ENCODE measurements at places on chromosomes 16 and 17. TPM values are rescaled to one million over a fixed set of nuclear protein-coding genes. Genes with fewer than 3 reads are reported as not detected.
A peak's percentile ranks its signal among the peaks of the same experiment; 100 is the strongest.

Gene TEKT1
- not detected for total RNA-seq

Gene SLC16A13
- total RNA-seq = 15.8 TPM

Gene CSH1
- 1.6 TPM for total RNA-seq

Gene TMEM235
- 0.29 TPM for total RNA-seq

Gene IFT20
- total RNA-seq = 34.3 TPM

Gene REXO5
- 10.2 TPM for total RNA-seq

Gene KRTAP2-1
- total RNA-seq = not detected

Gene GSDMA
- total RNA-seq = not detected

Gene NOD2
- total RNA-seq = 0.33 TPM

Gene SCGB1C2
- not detected for total RNA-seq

Gene HSPB9
- not detected for total RNA-seq

Gene TBCD
- 107 TPM for total RNA-seq

Gene CRYBA1
- total RNA-seq = not detected

Gene TM4SF5
- not detected for total RNA-seq

Gene ABCC11
- 0.77 TPM for total RNA-seq

Gene SOX15
- total RNA-seq = 6.9 TPM

Gene HOXB5
- not detected for total RNA-seq

Gene AOC3
- 2.0 TPM for total RNA-seq

Gene PERCC1
- 1.1 TPM for total RNA-seq

- DNase-seq = no peak
Observed at GRCh38 chr17:57357392-57357784, 101.1 kb downstream of the MSI2 start.

DNA sequence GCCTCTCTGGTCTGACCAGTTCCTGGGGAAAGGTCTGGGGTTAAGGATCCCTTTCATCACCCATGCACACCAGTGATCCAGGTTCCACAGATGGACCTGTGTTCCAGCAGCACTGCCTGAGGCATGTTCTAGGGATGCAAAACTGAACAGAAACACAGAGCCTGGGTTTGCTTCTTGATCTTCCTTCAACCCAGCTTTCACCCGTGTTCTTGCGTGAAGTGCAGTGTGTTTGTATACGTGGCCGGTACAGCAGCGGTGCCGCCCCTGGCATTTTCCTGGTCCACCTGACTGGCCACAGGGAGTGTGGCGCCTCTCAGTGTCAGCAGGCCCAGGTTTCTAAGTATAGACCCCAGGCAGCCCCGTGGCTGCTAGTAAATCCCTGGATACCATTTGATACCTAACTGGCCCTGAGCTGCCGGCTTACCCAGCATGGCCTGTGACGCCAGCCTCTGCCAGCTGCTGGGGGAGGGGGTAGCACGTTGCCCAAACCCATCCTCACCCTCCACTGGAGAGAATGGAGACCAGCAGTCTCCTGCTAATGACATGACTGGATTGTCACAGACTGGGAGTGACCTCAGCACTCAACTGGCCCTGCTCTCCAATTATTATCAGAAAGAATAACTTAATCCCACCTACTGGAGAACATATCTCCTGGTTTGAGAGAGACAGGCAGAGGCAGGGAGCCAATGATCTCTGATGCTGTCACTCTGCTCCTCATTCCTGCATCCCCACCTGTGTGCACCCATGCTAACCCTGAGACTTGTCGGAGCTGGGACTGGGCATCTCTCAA is 59.2 kb upstream of the LGALS9 start:
- DNase-seq = no peak

GRCh38 chr17:8922928-8923327 is 42.6 kb downstream of the PIK3R5 start:
- DNase-seq = peak; percentile 21

DNA sequence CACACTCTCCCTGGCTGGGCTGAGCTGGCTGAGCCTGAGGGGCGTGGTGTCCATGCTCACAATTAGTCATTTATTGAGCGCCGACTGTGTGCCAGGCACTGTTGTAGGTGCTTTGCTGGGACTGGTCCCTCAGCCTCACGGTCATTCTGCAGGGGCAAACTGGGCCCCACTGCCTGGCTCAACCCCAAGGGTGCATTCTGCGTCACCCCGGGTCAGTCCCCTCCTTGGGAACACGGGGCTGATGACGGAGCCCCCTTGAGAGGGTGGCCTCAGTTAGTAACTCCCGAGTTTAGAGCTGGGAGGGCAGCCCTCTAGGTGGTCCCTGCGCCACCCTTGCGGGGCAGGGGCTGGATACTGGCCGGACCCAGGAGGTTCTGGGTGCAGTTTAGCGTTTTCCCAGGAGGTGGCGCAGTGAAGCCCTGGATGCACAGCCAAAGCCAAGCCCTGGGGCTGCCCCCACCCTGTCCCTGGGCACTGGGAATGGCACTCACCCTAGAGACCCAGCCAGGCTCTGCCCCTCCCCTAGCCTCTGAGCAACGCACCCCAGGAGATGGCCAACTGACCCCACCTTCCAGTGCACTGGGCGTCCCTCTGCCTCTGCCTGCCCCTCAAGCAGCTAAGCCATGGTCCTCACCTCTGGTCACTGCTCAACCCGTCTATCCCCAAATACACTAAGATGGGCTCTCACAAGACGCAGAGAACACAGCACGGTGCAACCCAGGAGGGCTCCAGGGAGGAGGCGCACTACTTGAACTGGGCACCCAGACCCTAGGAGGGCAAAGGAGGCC is 243.2 kb upstream of the GSE1 start:
- DNase-seq = peak; percentile 93

DNA sequence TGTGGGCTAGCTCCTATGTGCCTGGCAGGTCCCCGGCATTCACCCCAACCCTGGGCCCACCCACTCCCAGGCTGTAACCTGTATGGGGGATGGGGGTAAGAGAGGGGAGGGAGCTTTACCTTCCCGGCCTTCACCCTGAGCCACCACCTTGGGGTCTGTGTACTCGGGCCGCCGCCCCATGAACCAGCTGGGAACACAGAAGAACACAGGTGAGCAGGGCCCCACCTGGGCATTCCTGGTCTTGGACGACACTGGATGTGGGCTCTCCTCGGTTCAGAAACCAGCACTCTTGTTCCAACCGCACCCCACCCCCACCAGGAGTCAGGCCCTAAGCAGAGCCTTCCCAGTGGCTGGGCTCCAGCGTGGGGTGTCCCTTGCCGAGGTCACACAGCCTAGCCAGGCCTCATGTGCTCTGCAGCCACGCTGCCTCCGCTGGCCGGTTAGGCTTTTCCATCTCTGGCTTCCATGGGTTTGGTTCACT is 18.8 kb downstream of the B9D1 start:
- peak; percentile 76 for DNase-seq

- DNase-seq = no peak
Observed at GRCh38 chr17:33285413-33285812, 7.7 kb downstream of the ASIC2 start.

- peak; percentile 39 for DNase-seq
Observed at GRCh38 chr17:19756546-19756945, 8.4 kb upstream of the ALDH3A1 start.

DNA sequence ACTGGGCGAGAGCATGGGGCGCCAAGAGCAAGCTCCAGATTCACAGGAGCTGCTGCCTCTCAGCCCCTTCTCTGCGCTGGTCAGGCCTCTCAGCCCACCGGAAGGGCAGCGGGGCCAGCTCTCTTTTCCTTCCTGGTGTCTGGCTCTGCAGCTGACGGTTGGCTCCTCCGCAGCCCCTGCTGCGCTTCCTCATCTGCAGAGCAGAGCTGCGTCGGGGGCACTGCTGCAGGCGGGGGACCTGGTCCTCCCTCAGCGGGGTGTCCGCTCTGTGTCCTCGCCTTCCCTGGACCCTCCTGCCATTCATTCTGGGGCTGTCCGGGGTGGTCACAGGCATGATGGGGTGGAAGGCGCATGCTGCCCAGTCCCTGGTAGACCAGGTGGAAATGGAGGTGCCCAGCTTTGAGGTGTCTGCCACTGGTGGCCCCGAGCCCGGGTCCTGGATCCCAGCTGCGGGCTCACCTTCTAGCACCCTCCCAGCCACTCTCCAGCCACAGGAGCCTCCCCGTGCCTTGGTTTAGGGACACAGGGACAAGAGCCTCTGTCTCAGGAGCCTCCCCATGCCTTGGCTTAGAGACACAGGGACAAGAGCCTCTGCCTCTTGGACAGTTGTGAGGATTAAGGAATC is 84.8 kb downstream of the IRF8 start:
- no peak for DNase-seq

DNA sequence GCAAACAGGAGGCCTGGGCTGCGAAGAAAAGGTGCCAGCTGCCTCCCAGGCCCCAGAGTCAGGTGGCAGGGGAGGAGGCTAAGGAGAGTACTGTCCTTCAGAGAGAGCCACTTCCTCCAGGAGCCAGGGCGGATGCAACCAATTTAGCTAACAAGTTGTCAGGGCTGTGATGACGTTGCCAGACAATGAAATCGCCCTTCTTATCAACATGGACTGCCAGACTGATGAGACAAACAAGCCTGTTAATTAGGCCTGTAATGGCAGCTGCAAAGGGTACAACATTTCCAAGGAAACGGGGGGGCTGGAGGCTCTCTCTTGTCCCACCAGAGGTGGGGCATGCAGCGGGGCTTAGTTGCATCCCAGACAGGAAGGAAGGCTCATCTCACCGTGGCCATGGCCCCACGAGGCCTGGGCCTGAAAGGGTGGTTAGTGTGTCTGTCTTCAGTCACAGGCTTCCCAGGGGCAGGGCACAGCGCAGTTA is 111.8 kb downstream of the SDK2 start:
- DNase-seq = peak; percentile 76

GRCh38 chr16:69935278-69935711 is 15.8 kb upstream of the CLEC18A start:
- no peak for DNase-seq

DNA sequence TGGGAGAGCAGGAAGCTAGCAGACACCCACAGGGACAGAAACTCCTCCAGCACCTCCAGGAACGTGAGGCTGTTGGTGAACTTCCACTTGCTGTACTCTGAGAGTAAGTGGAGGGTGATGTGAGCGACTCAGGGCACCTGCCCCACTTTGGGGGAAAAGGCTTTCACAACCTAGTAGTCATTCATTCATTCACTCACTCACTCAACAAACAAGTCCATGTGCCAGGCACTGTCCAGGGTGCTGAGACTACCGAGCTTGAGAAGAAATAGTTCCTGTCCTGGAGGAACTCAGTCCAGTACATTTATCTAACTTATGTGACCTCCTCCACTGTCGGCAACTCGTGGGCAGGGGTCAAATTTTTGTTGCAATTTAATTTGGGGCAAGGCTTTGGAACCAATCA is 26.6 kb downstream of the LGALS9 start:
- peak; percentile 90 for DNase-seq

- DNase-seq = no peak
Observed at GRCh38 chr16:58481931-58482330, 18.0 kb upstream of the NDRG4 start.

DNA sequence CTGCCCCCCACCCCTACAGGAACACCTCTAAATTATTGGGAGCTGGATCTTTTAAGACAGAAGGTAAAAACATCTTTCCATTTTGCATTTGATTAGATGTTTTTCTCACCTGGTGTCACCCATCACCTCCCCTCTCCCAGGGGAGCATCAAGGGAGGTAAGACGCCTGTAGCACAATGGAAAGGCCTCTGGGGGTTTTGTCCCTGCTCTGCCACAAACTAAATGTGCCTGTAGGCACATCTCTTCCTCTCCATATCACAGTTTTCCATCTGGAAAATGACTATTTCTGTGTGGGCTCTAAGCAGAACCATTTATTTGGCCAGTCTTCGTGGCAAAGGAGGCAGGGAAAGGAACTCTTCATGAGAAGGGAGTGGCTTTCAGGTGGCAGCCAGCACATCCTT is 76.6 kb downstream of the GNAO1 start:
- no peak for DNase-seq

GRCh38 chr16:7268182-7268581 is 64.5 kb upstream of the RBFOX1 start:
- DNase-seq = peak; percentile 85

- no peak for DNase-seq
Observed at GRCh38 chr16:61435346-61435745, 600.9 kb downstream of the CDH8 start.

- no peak for DNase-seq
Observed at GRCh38 chr17:79439493-79439892, 171.4 kb downstream of the RBFOX3 start.

- peak; percentile 75 for DNase-seq
Observed at GRCh38 chr17:1645207-1646171, at the start of gene SCARF1. TSS of gene SCARF1 (minus strand) at chr17:1645732. CDS start at chr17:1645697, 35 bp downstream.

- no peak for DNase-seq
Observed at GRCh38 chr17:61196302-61196704, 203.3 kb upstream of the TBX2 start.

DNA sequence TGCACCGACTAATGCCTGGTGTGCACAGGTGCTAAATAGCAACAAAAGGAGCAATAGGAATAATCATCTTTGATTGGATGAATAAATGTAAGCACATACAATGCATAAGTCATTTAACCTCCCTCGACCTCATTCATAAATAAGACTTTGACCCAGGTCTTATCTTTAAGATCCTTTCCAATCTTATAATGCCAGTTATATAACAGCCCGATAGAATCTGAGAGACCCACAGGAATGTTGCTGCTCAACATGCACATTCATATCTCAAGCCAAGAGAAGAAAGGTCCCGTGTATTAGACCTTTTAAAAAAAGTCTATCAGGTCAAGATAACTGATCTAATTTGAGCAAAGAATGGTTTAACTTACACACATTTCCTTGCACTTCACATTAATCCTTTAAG is 146.8 kb upstream of the SOX9 start:
- DNase-seq = no peak

GRCh38 chr16:85711982-85712587 is 23.3 kb upstream of the GINS2 start:
- DNase-seq = no peak

- no peak for DNase-seq
Observed at GRCh38 chr16:67191411-67191994, 452 bp upstream of the E2F4 start.

GRCh38 chr17:13753154-13753553 is 151.4 kb upstream of the HS3ST3A1 start:
- DNase-seq = no peak

DNA sequence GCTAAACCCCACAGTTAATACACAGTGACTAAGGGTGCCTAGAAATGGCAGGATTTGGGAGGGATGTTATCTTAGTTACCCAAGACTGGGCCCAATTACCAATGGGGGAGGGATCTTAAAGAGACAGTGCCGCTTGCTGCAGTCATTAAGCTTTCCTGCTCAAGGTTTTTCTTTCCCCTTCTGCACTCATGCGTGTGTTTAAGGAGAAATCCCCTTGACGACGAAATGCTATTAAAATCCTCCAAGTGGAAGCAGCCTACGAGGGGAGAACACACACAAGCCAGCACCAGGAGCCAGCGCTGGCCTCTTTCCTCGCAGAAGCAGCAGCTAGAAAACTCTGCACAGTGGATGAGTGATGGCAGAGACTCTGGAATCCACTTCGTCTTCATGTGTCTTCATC is 22.0 kb downstream of the SALL1 start:
- DNase-seq = no peak

- DNase-seq = peak; percentile 90
Observed at GRCh38 chr17:16215002-16215272, 397 bp downstream of the NCOR1 start.

- DNase-seq = peak; percentile 72
Observed at GRCh38 chr16:49015225-49015592, 266.4 kb downstream of the CBLN1 start.

- DNase-seq = no peak
Observed at GRCh38 chr16:86212706-86213436, 297.5 kb upstream of the FOXF1 start.

Data from endodermal cell (in vitro differentiated cells).